ENCODE measurements at places on chromosomes 11 and 22. TPM values are rescaled to one million over a fixed set of nuclear protein-coding genes. Genes with fewer than 3 reads are reported as not detected.

The DEFB108B gene
- not detected for total RNA-seq

The SAA2 gene
- total RNA-seq, result 223 TPM

The OR52H1 gene
- not detected for total RNA-seq

The OOSP4A gene
- not detected for total RNA-seq

The P2RX6 gene
- total RNA-seq, result 4.6 TPM

The BEST1 gene
- 3.9 TPM for total RNA-seq

The ENTHD1 gene
- total RNA-seq, result not detected

The UBQLNL gene
- 0.16 TPM for total RNA-seq

The OR10A2 gene
- not detected for total RNA-seq

The BTG4 gene
- not detected for total RNA-seq

The SSTR3 gene
- not detected for total RNA-seq

The LDHAL6A gene
- not detected for total RNA-seq

The P4HA3 gene
- total RNA-seq, result 0.31 TPM

The SCGB1A1 gene
- total RNA-seq, result not detected

The CCDC73 gene
- not detected for total RNA-seq

The FOLR1 gene
- not detected for total RNA-seq

The MMP10 gene
- not detected for total RNA-seq

The DDIAS gene
- total RNA-seq, result 2.3 TPM

The SYT7 gene
- 39.7 TPM for total RNA-seq

The OR6A2 gene
- not detected for total RNA-seq

The CDC42BPG gene
- total RNA-seq, result 0.65 TPM

The GLYAT gene
- 8.2 TPM for total RNA-seq

The OR8K5 gene
- total RNA-seq, result not detected

The OR8G5 gene
- not detected for total RNA-seq

The SCARF2 gene
- total RNA-seq, result 3.2 TPM

The RAG2 gene
- not detected for total RNA-seq

The TBX1 gene
- total RNA-seq, result 0.47 TPM

The NEFH gene
- total RNA-seq, result 0.31 TPM

The SLC22A12 gene
- not detected for total RNA-seq

The MS4A4A gene
- 43.9 TPM for total RNA-seq

The RAC2 gene
- total RNA-seq, result 6.4 TPM

The TSPAN18 gene
- total RNA-seq, result 166 TPM

The FRMD8 gene
- 13.4 TPM for total RNA-seq

The ANO3 gene
- 0.73 TPM for total RNA-seq

The CALCA gene
- total RNA-seq, result not detected

The MRGPRF gene
- 13.3 TPM for total RNA-seq

The KCNJ11 gene
- total RNA-seq, result 21.2 TPM

The HEPN1 gene
- total RNA-seq, result not detected

All from left cardiac atrium (tissue), 4 donors.